ENCODE measurements at places on chromosomes 16 and 17.

DNA sequence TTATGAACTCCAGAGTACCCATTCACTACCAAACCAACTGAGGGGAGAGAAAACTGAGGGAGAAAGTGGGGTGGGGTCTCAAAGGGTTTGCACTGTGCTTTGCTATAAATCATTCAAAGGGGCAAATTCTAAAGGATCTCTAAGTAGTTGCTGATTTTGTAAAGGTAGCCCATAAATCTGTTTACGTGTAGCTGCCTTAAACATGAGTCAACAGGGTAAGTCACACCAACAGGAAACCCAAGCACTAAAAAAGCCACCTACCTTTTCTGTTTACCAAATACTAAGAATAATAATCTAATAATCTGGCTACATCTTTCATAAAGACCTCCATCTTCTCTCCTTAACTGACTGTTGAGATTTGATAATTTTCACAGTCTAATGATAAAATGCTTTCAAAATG is 8.4 kb upstream of the HSBP1 start:
- DNase-seq: no peak

GRCh38 chr16:66383551-66383950 is 17.1 kb downstream of the CDH5 start:
- DNase-seq: no peak

DNA sequence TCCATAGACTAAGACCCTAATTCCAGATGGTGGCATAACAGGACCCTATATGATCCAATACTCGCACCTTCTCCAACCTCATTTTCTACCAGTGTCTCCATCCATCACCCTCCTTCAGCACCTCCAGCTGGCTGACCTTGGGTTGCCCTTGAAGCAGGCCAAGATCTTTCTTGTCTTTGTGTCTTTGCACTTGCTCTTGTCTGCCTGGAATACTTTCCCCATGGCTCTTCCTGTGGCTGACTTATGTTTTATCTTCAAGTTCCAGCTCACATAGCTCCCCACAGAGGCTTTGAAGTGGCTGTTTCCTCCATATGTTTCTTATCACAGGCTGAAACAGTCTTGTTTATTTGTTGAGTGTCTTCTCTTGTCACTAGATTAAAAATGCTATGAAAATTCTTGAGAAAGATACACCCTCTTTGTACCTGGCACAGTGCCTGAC is 29.6 kb upstream of the MMD start:
- DNase-seq: no peak

DNA sequence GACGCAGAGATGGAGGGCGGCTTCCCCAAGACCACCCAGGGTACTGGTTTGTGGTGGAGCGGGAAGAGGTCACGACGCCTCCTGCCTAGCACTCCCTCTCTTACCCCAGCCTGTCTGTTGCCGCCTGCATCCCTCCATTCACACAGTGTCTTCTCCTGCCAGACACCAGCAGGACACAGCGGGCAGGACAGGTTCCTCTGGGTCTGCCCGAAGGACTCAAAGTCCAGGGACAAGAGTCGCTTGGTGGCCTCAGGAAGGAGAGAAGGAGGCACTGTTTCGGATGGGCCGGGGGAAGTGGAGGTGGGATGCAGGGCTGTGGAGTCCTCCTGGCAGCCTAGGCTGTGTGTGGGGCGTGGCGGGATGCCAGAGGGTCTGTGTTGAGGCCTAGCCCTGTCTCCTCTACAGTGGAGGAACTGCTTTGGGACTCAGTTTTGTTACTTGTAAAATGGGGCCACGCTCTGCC is 19.6 kb upstream of the TNS4 start:
- DNase-seq: no peak

DNA sequence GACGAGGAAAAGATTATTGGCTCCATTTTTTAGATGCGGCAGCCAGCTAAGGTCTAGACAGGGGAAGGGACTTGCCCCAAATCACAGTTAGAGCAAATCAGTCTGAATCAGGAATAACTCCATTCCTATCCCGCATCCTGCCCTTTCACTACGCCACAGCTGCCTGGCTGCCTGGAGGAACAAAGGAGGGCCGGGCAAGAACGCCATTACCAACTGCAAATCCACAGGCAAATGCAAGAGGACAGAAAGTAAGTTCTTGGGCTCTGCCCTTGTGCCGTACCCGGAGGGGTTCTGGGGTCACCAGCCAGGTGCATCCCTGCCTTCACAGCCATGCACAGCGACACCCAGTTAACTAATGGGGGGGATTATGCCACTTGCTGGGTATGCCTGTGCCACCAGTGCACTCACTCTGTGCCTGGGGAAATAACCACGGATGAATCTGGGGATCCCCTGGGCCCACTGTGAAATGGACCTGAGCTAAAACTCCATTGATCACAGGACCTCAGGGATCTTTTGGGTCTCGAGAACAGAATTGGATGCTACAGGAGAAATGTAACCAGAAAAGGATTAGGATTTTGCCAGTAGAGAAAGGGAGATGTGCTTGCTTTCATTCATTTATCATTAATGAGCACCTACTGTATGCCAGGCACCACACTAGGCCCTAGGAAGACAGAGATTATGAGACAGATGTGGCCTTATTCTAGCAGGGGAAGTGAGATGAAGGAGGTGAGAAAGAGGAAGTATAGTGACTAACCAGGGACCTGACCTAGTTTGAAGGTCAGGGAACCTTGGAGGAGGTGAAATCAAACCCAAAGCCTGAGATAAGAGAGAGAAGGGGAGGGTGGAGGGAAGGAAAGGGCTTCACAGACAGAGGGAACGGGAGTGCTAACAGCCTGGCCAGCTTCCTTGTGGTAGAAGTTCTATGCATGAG is 17.7 kb downstream of the BCL7C start:
- no peak for DNase-seq

GRCh38 chr17:42460371-42460770 is 1.7 kb downstream of the ATP6V0A1 start:
- no peak for DNase-seq

DNA sequence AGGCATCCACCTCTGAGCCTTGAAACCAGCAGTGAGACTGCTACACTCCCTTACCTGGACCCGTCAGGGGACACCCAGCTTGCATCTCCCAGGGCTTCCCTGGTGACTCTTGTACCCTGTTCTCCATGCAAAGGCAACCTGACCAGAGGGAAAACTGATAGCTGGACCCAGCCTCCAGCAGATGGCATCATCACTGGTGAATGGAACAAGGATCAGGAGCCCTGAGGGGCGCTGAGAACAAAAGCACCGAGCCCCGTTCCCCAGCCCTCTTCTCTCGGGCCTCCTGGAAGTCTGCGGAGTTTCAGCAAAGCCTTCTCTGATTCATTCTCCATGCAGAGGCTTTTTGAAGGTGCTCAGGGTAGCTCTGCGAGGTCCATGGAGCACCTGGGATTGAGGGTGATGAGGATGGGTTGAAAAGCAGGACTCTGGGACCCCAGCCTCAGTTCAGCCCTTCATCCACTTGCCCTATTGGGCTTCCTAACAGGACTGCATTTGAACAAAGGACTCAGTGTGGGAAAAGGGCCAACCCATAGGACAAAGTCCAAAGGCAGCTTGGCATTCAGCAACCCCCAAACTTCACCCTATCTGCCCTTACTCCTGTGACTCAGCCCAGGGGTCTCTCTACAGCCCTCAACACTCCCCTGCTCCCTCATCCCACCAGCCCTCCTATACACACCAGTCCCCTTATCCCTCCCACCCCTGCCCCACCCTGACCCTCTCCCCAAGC is 45.0 kb upstream of the LHX1 start:
- DNase-seq: no peak

DNA sequence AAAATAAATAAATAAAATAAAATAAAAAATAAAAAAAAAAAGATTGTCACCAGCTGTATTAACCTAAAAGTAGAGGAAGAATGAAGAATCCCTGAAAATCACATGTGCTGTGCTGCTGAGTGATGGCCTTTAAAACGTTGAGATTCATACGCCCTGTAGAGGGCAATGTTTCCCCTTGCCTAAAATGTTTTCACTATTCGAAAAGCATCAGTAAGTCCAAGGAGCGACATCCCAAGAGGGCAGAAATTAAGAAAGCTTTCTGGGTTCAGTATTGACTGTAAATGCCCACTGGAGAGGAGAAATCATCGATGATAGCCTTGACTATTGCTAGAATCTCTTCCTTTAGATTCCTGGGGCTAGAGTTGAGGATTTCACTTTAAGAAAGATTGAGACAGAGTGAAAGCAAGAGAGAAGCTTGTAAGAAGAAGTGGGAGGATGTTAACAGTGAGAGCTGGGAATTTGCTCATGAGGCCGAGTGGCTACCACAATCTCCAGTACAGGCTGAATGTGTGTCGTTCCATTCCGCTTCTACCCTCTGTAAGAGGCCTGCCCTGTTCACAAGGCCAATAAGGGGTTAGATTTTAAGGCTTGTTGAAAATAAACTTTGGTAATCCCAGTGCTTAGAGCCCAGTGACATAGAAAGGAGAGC is 170.8 kb upstream of the FAM20A start:
- no peak for DNase-seq

DNA sequence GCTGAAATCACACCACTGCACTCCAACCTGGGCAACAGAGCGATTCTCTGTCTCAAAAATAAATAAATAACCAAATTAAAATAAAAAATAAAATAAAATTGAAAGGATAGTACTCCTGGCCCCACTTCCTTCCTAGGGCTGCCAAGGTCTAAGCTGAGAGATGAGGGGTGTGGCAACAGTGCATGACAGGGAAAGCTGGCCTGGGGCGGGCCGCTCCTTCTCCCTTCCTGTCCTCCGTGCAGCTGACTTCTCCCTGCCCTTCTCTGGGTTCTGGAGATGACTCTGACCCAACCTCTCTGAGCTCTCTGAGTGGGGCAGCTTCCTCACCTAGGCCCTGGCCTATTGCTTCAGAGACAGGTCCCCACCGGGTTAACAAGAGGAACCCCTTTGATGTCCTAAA is 8.7 kb upstream of the SLC25A39 start:
- no peak for DNase-seq

DNA sequence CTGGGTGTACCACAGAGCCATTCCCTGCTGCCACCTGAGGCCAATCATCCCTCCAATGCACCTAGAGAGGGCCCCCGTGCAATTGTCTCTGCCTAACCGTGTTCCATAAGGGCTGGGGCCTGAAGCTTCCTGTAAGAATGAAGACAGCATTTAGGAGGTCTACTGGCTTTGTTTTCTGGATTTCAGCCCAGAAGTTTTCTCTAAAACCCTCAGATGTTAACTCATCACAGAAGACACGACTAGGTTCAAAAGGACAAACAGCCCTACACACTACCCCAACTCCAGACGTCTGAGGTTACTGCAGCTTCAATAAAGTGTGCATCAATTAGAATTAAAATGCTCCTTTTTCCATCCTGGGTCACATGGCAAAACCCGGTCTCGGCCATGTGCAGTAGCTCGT is 10.8 kb upstream of the DRG2 start:
- DNase-seq: no peak

- no peak for DNase-seq
Measured at GRCh38 chr17:60231234-60231633, 81.5 kb downstream of the CA4 start.

GRCh38 chr17:36608794-36609497 is 7.6 kb downstream of the MRM1 start:
- no peak for DNase-seq

- DNase-seq: no peak
Measured at GRCh38 chr16:69089091-69089910, 16.2 kb upstream of the HAS3 start.

GRCh38 chr17:32116937-32117336 is 25.4 kb upstream of the RHOT1 start:
- DNase-seq: no peak

- no peak for DNase-seq
Measured at GRCh38 chr17:61279476-61280145, 120.0 kb upstream of the TBX2 start.

DNA sequence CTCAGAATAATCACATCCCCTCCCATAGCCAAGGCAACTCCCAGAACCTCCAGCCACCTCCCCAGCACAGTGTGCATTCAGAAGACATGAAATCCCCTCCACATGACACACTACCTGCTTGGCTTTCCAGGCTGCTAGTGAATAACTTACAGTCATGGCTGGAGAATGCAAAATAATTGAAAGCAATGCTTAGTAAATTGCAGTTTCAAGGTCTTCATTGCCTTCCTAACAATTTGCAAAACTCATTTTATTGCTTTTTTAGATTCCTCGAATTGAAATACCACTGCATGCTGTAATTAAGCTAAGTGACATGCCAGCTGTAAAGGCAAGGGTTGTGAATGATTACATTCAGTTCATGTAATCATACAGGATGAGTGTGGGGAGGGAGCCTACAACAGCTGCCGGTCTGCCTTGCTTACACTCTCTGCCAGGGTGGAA is 29.0 kb upstream of the HOXB13 start:
- no peak for DNase-seq

DNA sequence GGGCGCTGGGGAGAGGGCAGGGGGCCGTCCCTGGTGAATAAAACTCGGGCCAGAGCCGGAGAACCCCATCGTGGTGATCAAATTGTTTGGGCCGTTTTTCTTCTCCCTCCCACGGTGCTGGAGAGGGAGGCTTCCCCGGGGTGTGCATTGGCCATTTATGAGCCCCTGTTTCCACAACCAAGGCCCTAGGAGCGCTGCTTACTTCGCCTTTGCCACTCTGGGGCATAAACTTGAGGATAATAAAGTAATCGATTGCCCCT is 544 bp downstream of the CCP110 start:
- DNase-seq: no peak

GRCh38 chr16:29141586-29142324 is 156.9 kb downstream of the LAT start:
- DNase-seq: no peak

GRCh38 chr16:75292691-75293090 is 41.3 kb upstream of the BCAR1 start:
- no peak for DNase-seq

DNA sequence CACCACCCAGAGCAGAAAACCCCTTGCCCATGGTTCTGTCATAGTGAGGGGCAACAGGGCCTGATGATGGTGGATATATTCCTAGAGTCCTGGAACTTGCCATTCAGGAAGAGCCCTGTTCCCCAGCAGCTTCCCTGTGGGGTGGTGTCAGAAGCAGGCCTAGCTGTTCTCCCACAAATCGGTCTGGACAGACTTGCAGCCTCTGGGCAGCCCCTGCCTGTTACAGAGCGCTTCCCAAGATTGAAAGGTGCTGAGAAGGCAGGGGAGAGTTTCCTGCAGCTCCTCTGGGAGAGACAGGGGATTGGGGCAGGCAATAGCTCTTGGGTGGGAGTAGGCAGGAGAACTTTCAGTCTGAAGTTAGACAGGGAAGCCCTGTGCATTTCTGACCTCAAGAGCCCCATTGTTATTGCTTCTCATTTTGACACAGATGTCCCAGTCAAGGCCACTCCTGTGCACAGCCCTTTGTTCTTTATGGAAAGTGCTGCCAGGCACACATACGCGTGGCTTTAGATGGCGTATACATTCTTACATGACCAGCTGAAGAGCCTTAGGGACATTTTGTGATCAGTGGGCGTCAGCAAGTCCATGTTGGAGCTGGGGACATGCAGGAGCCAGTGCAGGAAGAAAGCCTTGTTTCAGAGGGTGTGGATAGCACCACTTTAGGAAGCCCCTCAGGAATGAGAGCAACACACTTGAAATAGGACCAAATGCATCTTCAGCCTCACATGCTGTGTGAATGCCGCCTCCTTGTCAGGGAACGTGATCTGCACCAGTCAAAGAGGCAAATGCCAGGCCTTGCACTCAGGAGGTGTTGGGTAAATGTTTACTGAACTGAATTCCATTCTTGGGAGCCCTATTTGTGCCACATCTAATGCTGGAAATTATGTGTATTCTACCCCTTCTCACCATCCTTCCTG is 67.5 kb downstream of the GNAO1 start:
- no peak for DNase-seq
